ENCODE measurements at places on chromosomes 12 and 14. TPM values are rescaled to one million over a fixed set of nuclear protein-coding genes. Genes with fewer than 3 reads are reported as not detected.

The OGFOD2 gene
- 30.3 TPM for polyA plus RNA-seq

The CFAP54 gene
- polyA plus RNA-seq: not detected

The FAM90A1 gene
- not detected for polyA plus RNA-seq

The ANHX gene
- not detected for polyA plus RNA-seq

The CPNE6 gene
- polyA plus RNA-seq: not detected

The FMNL3 gene
- polyA plus RNA-seq: 1.5 TPM

The C12orf50 gene
- polyA plus RNA-seq: not detected

The ZNF839 gene
- polyA plus RNA-seq: 1.7 TPM

GRCh38 chr12:96029826-96030225 is 5.6 kb downstream of the LTA4H start:
- peaks cover 34% of the 10 kb centered on the region for H3K36me3 ChIP-seq
- peaks cover 73% of the 10 kb centered on the region for H3K4me1 ChIP-seq
- H3K27ac ChIP-seq: peak overlapping the region; percentile 73
- H3K27me3 ChIP-seq: no peaks in the 10 kb centered on the region

- no peaks in the 10 kb centered on the region for H3K36me3 ChIP-seq
- H3K27me3 ChIP-seq: no peaks in the 10 kb centered on the region
- peak overlapping the region; percentile 89 for H3K27ac ChIP-seq
- peaks cover 63% of the 10 kb centered on the region for H3K4me1 ChIP-seq
- peak; percentile 97 for DNase-seq
- H3K4me3 ChIP-seq: peak overlapping the region; percentile 70
Observed at GRCh38 chr14:61569812-61570548, 125.3 kb upstream of the HIF1A start.

- no peak for DNase-seq
- H3K27me3 ChIP-seq: no peaks in the 10 kb centered on the region
- H3K4me3 ChIP-seq: no peak overlapping the region
- H3K36me3 ChIP-seq: no peaks in the 10 kb centered on the region
- H3K27ac ChIP-seq: no peak overlapping the region
- no peaks in the 10 kb centered on the region for H3K4me1 ChIP-seq
Observed at GRCh38 chr12:124087266-124088051, 114.4 kb downstream of the ZNF664 start.

DNA sequence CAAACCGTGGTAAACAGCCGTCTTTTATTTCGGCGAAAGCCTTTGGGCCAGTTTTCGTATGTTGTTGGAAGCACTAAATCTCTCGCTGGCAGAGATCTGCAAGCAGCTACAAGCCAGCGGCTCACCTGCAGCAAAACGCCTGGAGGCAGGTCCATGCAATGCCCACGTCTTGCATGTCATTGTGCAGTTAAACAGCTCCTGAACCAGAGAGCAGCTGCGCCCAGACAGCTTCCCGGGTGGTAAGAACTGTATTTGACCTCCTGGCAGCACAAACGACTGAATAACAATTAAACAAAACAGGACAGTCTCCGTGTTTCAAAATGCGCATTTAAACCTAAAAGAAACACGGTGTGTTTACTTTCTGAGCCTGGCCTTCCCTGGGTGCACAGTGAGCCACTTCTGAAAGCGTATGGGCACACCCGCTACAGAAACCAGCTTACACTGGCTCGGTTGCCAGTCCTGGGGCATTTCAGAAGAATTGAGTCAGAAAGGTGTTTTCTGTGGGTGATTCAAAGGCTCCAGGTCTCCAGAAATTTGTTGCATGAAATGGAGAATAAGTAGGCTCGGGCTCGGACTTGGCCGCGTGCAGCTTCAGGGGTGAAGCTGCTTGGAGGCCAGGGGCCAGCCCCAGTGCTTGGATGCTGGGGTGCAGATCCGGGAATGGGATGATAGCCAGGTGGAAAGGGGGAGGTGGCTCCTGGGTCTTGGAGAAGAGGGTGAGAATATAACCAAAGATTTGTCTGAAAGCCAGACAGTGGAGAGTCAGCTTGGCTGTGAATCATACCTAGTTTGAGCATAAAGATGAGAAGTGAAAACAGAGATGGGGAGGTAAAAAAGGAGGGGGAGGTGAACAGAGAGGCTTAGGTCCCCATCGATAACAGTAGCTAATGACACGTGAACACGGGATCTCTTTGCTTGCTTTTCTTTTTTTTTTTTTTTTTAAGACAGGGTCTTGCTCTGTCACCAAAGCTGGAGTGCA is 24.9 kb upstream of the FZD10 start:
- no peaks in the 10 kb centered on the region for H3K27me3 ChIP-seq
- no peak overlapping the region for H3K4me3 ChIP-seq
- no peaks in the 10 kb centered on the region for H3K36me3 ChIP-seq
- H3K27ac ChIP-seq: no peak overlapping the region

DNA sequence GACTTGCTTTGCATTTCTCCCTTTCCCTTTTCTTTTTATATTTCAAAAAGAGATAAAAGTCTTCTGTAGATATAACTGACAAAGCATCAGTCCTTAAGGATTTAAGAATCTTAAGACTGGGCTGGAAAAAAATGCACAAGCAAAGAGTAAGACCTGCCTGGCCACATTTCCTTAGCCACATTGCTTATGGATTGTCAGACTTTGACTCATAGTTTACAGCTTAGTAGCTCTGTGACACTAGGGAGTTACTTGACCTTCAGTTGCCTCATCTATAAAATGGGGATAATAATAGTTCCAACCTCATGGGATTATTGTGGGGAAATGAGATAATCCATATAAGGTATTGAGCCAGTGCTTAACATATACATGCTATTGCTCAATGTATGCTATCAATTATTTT is 66.4 kb upstream of the STK38L start:
- no peaks in the 10 kb centered on the region for H3K36me3 ChIP-seq
- H3K4me1 ChIP-seq: peaks cover 50% of the 10 kb centered on the region
- H3K27ac ChIP-seq: no peak overlapping the region
- peak; percentile 50 for DNase-seq

- no peak overlapping the region for H3K27ac ChIP-seq
- H3K36me3 ChIP-seq: no peaks in the 10 kb centered on the region
Observed at GRCh38 chr12:9079883-9080675, 35.6 kb downstream of the A2M start.

DNA sequence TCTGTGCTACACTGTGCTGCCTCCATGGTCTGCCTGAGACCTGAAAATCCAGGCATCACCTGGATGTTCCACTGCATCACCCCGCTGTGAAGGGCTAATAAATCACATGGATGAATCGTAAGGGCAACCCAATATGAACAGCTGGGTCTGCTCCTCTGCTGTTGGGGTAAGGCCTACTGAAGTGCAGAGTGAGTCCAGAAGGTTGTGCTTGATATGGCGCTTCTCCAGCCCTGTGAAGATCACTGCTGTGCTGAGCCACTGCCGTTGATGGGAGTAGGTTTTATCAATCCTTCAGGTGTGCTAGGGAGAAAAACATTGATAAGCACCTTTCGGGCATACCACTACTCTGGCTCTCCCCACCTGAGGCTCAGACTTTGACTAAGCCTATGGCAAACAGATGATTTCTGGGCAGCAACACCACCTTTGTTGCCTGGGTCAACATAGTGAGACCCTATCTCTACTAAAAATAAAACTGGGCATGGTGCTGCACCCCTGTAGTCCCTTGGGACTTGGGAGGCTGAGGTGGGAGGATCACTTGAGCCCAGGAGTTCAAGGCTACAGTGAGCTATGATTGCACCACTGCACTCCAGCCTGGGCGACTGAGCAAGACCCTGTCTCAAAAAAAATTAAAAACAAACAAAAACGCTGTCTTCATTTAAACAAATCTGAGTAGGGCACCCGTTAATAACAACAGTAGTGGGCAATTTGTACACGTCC is 1.7 kb downstream of the ACVRL1 start:
- no peak overlapping the region for H3K27ac ChIP-seq
- no peaks in the 10 kb centered on the region for H3K36me3 ChIP-seq
- DNase-seq: no peak
- no peak overlapping the region for H3K4me3 ChIP-seq

DNA sequence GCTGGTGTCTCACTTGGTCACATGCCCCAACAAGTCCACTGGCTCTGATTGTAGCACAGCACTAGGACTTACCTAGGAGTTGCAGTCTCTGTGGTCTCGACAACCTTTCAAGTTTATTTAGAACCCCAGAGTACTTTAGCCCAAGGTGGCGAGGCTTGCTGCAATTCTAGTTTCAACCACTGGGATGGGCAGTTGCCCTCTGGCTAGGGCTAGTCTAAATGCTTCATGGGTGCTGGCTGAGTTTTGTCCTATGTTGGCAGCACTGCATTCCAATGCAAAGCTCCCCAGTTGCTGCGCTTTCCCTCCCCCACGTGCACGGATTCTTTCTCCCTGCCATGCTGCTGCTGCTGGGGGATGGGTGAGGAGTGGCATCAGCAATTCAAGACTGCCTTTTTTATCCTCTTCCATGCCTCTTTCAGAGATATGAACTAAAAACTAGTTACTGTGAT is 207.9 kb downstream of the SYNE2 start:
- no peak for DNase-seq
- no peak overlapping the region for H3K4me3 ChIP-seq
- no peak overlapping the region for H3K27ac ChIP-seq
- H3K27me3 ChIP-seq: no peaks in the 10 kb centered on the region
- no peaks in the 10 kb centered on the region for H3K36me3 ChIP-seq

GRCh38 chr14:106378191-106378590 is 851.8 kb downstream of the TMEM121 start:
- no peak for DNase-seq
- no peaks in the 10 kb centered on the region for H3K36me3 ChIP-seq
- no peak overlapping the region for H3K4me3 ChIP-seq
- no peaks in the 10 kb centered on the region for H3K27me3 ChIP-seq

DNA sequence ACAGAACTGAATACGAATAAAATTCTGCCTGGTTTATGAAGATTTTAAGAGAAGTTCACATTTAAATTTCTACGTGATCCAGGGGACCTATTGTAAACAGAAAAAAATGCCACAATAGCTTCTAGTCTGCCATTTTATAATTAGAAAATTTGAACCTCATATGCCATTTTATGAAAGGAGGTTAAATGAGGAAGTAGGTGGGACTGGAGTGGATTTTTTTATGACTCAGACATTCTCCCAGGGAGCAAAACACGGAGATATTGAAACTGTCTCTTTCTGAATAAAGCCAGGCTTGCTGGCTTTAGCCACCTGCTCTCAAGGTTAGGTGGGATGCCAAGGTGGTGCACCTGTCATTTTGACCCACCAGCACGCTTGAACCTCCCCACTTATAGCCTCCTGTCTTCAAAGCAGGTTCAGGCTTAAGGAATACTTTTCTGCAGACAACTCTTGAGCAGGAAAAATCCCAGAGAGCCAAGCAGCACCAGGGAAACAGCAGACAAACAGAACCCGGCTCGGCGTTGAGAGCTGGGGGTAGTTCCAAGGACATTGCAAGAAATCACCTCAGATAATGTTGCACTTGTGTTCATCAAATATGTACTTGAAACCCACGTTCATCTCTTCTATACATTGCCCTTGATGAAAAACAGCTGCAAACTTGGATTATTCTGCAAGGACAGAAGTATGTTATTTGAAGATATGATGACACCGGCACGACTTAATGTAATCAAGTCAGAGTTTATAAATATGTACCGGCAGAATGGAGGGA is 203.7 kb downstream of the PPM1H start:
- peaks cover 61% of the 10 kb centered on the region for H3K4me1 ChIP-seq
- DNase-seq: peak; percentile 60
- H3K27ac ChIP-seq: peak overlapping the region; percentile 71
- H3K36me3 ChIP-seq: no peaks in the 10 kb centered on the region
- no peaks in the 10 kb centered on the region for H3K27me3 ChIP-seq
- no peak overlapping the region for H3K4me3 ChIP-seq

DNA sequence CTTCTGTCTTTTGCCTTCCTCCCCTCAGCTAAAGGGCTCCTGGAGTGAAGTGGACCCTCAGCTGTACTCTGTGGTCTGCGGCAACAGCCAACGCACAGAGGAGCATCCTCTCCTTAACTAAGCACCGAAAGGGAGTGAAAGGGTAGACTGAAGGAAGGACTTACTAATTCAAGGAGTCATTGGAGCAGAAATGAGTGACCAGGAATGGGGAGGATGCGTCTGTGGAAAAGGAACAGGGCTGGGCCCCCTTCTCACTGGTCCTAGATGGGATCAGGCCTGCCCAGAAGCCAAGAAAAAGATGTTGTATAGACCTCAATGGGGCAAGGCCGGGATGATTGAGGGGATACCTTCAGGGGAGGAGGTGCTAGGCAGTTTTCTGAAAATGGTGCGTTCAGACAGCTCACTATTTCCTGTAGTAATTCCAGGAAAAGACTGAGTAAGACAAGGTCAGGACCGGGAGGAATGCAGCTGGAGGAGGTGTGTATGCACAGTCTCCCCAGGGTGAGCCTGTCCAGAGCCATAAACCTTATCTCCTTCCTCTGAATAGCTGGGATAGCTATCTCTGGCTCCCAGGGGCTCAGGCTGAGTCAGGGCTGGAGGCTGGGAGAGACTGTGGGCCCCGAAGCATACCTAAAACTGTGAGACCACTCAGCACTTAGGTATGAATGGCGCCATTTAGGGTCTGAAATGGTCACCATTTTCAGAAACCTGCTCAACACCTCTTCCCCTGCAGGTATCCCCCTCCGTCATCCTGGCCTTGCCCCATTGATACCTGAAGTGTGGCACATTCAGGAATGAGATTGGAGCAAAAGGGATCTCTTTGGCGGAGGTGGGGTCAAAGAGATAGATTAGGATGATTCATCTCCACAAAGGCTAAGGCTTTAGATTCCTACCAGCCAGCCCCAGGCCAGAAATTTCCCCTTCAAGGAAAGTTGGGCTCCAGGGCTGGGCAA is 20.2 kb upstream of the KRT8 start:
- no peaks in the 10 kb centered on the region for H3K27me3 ChIP-seq
- H3K4me3 ChIP-seq: no peak overlapping the region
- no peaks in the 10 kb centered on the region for H3K36me3 ChIP-seq

GRCh38 chr12:63294327-63294632 is 143.3 kb upstream of the AVPR1A start:
- H3K4me1 ChIP-seq: no peaks in the 10 kb centered on the region
- H3K27ac ChIP-seq: no peak overlapping the region
- no peak overlapping the region for H3K4me3 ChIP-seq
- H3K36me3 ChIP-seq: no peaks in the 10 kb centered on the region
- no peak for DNase-seq
- no peaks in the 10 kb centered on the region for H3K27me3 ChIP-seq

GRCh38 chr12:43805149-43805859 is 813 bp downstream of the TWF1 start:
- peaks cover 19% of the 10 kb centered on the region for H3K4me1 ChIP-seq
- peak overlapping the region; percentile 97 for H3K27ac ChIP-seq
- H3K4me3 ChIP-seq: peak overlapping the region; percentile 73
- DNase-seq: no peak

DNA sequence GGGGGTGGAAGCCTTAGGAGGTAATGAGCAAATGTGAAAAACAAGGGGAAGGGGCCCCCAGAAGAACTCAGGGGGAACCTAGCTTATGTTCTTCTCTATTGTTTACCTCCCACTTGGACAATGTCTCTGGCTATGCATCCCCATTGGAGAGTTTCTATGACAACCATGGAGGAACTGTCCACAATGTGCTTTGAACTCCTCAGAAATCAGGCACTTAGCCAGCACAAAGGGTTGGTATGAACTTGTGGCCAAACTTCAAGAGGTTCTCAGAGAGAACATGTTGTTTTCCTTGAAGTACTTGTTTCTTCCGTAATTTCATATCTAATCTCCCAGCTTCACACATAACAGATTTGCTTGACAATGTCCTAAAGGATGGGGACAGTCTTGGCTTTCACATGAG is 202.8 kb upstream of the PELI2 start:
- DNase-seq: no peak
- H3K27me3 ChIP-seq: no peaks in the 10 kb centered on the region
- H3K36me3 ChIP-seq: no peaks in the 10 kb centered on the region
- H3K4me1 ChIP-seq: no peaks in the 10 kb centered on the region

- H3K27me3 ChIP-seq: no peaks in the 10 kb centered on the region
- no peak overlapping the region for H3K27ac ChIP-seq
- no peak for DNase-seq
- H3K4me3 ChIP-seq: no peak overlapping the region
Observed at GRCh38 chr14:31232081-31232480, 24.5 kb upstream of the HECTD1 start.
